ENCODE measurements at places on chromosomes 2 and 18. TPM values are rescaled to one million over a fixed set of nuclear protein-coding genes. Genes with fewer than 3 reads are reported as not detected.

DNA sequence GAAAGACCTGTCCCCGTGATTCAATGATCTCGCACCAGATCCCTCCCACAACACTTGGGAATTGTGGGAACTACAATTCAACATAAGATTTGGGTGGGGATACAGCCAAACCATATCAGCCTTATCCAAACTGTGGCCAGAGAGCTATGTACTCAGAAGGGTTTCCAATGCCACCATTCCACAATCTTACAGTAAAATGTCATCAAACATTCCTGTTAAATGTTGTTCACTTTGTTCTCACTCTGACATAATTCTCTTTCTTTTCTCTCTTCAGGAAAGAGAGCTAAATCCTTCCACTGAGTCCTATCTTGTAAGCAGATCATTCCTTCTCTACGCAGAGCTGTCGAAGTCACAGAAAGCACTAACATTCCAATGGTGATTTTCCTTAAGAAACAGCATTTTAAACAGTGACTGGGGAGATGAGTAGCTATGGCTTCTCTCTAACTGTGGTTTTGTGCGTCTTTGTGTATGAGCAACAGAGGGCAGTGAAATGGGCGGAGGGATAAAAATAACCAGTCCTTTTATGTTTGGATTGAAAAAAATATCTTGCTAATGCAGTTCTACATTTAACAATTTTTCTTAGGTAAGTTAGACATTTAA, 684.7 kb downstream of the EPHA4 start:
- DNase-seq, result no peak

DNA sequence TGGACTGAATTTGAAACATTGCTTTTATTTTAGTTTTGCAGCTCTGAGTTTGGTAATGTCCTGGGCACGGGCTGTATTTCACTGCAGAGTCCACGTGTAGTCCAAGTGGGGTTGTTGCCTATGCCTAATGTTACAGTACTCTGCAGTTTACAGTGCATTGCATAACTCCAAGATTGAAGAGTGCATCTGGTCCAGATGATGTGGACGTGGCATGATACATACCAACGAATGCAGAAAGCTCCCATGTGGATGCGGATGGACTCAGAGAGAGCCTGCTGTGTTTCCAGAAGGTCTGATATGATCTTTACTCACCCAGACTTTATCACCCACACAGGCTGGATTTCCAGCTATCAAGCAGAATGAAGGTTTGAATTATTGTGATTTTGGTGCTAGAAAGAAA, 44.4 kb upstream of the CCDC68 start:
- DNase-seq, result no peak

DNA sequence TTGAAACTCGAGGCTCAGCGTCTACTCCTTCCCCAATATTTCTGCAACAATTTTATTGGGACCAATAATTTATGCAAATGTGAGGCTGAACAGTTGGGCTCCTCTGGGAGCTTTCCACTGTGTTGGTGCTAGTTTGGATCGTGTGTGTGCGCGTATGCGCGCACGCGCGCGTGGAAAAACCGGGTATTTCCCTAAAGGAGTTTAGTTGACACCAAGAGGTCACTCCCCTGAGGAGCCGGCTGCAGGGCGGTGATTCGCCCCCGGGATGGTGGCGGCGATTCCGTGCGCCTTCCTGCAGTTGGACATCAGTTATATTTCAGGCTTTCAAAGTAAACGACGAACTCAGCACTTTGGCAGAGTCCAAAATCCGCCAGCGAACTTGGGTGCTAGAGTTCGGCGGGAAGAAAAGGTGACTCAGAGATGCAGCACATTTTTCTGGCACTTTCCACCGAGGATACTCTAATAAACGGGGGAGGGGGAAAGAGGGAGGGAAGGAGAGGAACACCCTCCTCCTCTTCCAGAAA, 186.5 kb upstream of the FANCL start:
- DNase-seq, result no peak

DNA sequence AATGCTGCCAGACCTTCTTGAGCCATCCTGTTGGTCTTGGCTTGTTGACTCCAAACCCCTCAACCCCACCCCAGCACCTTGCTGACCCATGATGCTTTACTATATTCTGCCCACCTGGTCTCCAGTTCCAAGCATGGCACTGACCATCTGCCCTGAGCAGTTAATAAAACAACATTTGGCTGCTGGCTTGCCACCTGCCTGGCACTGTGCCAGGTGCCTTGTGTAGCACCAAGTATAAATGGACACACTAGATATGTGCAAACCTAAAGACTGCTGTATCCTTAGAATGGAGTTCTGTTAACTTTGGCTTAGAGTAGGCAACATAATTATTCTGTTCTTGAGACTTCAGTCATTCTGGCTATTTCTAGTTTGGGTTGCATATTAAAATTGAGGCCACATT, 91.4 kb downstream of the ACSL3 start:
- no peak for DNase-seq

DNA sequence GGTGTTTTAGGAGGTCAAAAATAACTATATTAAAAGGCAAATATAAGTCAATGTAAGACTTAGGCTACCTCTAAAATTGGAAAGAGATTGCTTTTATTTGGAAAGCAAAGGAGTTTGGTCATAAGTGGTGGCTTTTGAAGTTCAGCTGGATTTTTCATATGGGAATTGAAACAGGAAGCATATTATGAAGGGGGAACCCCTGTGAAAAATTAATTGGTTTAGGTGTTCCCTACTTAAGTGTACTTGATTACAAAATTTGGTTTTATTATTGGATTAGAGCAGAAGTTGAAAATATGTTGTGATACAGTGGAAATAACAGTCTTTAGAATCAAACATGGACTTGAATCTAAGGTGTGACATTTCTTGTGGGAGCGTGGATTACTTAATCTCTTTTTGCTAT, 121.4 kb upstream of the TTC27 start:
- no peak for DNase-seq

DNA sequence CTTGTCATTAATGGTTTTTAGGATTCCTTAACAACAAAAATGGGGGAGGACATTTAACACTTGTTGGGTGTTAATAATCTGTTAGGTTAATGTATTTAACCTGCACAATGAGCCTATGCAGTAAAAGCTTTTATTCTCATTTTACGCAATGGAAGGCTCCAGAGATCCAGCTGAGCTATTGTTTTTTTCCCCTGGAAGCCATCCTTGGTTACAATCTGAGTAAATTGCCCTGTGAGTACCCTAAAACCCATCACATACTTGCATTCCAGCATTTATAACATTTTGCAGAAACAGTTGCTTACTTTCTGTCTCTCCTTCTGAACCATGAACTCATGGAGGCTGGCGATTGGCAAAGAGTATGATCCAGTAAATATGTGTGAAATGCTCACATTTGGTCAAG, 30.2 kb upstream of the DOCK10 start:
- DNase-seq, result no peak

GRCh38 chr18:63177919-63178821, 141.4 kb downstream of the BCL2 start:
- no peak for DNase-seq

GRCh38 chr2:239346676-239347075, 54.1 kb downstream of the HDAC4 start:
- DNase-seq, result no peak

DNA sequence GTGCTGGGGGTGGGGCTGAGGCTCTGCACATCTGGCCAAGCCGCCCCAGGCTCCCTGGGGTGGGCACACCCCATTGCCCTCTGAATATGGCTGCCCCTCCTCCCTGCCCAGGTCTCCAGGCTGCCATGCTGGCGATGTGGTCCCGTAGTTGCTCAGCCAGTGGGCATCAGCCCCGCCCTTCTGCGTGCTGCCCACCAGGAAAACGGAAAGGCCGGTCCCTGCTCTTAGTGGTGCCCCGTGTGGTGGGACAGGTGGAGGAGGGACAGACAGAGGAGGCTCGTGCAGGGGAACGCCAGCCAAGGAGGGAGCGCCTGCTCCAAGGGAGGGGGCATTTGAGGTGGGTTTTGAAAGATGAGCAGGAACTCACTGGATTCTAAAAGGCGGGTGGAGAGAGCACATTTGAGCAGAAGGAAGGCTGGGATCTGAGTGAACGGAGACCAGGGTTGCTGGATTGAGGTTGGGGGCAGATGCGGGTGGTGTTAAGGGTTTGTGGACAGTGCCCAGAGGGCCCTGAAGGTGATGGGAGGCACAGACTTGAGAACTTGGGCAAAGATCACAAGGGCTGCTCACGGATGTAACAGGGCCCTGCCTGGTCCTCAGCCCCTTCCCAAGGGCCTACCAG, 6.7 kb upstream of the B3GNT7 start:
- DNase-seq, result no peak

DNA sequence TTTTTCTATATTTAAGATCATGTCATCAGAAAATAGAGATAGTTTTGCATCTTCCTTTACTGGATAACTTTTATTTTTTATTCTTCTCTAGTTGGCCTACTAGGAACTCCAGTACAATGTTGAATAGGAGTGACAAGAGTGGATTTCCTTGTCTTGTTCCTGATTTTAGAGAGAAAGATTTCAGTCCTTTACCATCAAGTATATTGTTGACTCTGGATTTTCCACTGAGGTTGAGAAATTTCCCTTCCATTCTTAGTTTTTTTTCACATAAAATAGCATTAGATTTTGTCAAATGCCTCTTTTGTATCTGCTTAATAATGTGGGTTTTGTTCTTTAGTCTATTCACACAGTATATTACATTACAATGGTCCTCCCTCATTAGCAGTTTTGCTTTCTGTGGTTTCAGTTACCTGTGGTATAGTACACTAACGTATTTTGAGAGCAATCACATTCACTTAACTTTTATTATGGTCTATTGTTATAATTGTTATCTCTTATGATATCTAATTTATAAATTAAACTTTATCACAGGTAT, 105.5 kb downstream of the THADA start:
- DNase-seq, result no peak

- no peak for DNase-seq
These were observed 10.7 kb upstream of the WDSUB1 start for GRCh38 chr2:159297042-159297707.

- no peak for DNase-seq
These were observed at the start of gene IL1R2 for GRCh38 chr2:101991721-101992145. IL1R2 (plus strand) TSS chr2:101991960; CDS start chr2:102008576, 16,616 bp downstream.

DNA sequence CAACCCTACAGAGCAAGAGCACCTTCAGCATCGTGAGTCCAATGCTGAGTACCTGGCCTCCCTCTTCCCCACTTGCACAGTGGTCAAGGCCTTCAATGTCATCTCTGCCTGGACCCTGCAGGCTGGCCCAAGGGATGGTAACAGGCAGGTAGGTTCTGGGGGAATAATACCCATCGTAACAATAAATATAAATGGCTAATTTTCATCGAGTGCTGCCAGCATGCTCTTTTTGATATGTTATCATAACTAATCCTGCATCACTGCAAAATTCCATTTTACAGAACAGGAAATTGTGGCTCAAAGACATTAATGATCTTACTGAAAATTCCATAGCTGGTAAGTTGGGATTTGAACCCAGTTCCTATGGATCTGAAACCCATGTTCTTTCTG, 22.2 kb downstream of the STEAP3 start:
- DNase-seq, result no peak

DNA sequence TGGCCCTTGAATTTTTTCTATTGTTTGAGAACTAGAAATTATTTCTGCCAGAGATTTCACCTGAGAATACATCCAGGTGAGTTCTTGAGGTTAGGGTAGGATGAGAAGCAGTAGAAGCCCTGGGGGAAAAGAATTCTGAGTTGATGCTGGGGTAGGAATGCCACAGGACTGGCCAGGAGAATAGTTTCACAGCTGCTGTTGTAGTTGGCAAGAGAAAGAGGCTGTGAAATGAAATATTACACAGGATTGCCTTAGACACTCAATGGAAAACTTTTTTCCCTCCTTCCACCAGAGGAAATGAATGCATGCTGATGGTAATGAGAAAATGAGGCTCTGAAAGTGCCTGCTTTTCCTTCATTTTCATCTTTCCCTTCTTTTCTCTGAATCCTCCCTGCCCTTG, 54.6 kb downstream of the PRKCE start:
- DNase-seq, result no peak

DNA sequence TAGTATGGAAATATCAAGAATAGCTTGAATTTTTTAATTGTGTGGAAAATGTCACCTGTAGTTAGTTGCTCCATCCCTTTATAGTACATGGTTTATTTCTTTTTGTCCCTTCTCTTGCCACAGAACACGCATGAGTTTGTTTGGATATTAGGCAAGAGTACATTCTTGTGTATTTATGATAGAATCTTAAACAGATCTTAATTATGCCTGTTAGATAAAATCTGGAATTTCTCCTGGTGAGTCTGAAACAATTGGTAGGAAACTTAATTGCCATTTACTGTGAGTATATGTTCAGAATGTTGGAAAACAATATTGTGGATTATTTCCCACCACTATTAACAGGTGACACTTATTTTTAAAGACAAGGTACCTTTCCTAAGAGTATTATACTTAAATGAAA, 30.2 kb upstream of the CABYR start:
- DNase-seq, result no peak

GRCh38 chr2:225573603-225574002, 174.1 kb downstream of the NYAP2 start:
- DNase-seq, result no peak

DNA sequence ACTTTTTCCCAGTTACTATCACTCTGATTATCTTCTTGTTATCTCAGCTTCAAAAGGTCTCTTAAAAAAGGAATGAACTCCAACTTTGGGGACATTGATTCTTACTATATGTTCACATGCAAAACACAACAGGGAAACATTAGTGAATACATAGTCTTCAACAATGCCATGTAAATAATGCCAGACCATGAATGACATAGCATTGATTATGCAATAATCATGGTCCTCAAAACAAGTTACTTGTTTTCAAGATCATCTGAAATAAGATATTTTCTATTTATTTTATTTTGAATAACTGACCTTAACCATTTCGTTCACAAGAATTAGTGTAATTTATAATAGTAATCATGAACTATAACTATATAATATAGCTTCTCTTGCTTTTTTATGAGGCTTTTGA, 902.3 kb downstream of the MBD2 start:
- DNase-seq, result no peak

- no peak for DNase-seq
These were observed 13.2 kb downstream of the PRELID3A start for GRCh38 chr18:12420821-12421421.

DNA sequence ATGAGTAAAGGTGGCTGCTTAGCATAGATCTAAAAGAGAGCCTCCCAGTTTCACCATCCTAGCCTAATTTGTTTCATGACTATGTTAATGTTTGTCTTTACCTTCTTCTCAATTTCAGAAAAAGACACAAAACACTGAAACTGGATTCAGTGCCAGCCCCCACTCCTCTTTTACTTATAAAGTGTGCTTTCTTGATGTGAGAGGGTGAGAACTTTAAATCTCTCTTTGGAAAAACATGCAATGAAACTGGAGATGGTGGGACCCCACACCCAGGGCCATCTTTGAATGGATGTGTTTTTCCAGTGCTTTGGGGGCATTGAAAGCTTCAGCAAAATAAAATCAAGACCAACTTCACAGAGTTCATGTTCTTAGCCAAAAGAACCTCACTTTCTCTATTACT, 185.9 kb downstream of the CYRIA start:
- no peak for DNase-seq

- DNase-seq, result no peak
These were observed 831.7 kb downstream of the RNF144A start for GRCh38 chr2:7748717-7749415.

DSEL gene
- 0.07 TPM for total RNA-seq

IL18RAP gene
- 5.2 TPM for total RNA-seq

TLX2 gene
- not detected for total RNA-seq

PCARE gene
- not detected for total RNA-seq

MAPRE3 gene
- 29.8 TPM for total RNA-seq

MYOM1 gene
- 0.29 TPM for total RNA-seq

ABCG5 gene
- total RNA-seq, result not detected

EVX2 gene
- not detected for total RNA-seq

CNDP1 gene
- total RNA-seq, result not detected

CCL20 gene
- total RNA-seq, result not detected

ABCB11 gene
- 0.25 TPM for total RNA-seq

SPHKAP gene
- total RNA-seq, result not detected

APCDD1 gene
- total RNA-seq, result not detected
